ENCODE measurements at places on chromosomes 12 and 14.

DNA sequence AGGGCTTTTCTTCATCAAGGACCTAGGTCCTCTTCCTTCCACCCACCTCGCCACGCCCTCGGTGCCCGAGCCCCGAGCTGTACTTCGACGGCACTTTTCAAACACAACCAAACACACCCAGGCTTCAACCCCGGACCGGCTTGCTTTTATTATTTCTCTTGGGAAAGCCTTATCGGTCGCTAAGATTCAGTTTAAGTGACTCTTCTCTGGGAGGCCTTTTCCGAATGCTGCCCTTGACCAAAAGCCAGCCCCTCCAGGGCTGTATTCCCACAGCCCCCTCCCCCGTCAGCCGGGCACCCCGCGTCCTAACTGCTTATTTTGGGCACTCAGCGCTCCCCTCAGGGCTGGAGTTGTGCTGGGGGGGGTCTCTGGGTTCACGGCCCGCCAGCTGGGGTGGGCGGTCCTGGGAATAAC is 644 bp upstream of the PPP4R4 start:
- no peak for DNase-seq

- no peak for DNase-seq
Observed at GRCh38 chr12:11780521-11781101, 131.1 kb downstream of the ETV6 start.

DNA sequence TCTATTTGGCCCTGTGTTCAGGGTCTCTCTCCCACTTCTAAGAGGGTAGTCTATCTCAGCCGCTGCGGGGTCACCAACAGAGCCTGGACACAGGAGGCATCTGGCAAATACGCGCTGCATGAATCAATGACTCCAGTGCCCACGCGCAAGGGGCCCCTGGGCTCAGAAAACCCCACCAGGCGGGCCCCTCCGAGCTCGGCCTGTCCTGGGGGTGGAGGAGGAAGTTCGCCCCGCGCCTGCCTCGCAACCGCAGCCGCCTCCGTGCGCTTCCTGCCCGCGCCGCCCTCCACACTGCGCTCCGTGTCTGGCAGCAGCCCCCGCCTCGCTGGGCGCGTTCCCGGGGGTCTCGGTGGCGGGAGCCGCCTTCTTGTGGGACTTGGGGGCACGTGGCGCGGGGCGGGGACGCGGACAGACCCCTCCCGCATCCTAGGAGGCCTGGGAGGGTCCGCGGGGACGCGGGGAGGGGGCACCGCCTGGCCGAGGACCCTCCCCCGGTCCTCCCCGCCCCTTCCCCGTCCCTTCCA is 811 bp upstream of the FBRSL1 start:
- peak; percentile 27 for DNase-seq

- no peak for DNase-seq
Observed at GRCh38 chr12:26711569-26711968, 121.4 kb downstream of the ITPR2 start.

DNA sequence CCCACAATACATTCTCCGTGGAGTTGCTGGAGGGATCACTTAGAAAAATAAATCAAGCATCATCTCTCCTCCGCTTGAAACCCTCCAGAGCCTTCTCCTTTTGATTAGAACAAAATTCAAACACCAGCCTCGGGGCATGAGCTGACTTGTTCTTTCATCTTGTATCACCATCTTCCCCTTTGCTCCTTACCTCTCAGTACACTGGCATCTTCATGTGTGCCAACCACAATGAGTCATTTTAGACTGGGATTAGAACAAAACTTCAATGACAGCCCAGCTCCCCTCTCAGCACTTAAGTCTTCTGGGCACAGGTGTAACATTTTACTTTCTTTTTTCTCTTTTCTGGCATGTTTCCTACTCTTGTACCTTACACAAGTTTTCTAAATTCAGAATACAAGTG is 1159.2 kb upstream of the TMEM132C start:
- no peak for DNase-seq

DNA sequence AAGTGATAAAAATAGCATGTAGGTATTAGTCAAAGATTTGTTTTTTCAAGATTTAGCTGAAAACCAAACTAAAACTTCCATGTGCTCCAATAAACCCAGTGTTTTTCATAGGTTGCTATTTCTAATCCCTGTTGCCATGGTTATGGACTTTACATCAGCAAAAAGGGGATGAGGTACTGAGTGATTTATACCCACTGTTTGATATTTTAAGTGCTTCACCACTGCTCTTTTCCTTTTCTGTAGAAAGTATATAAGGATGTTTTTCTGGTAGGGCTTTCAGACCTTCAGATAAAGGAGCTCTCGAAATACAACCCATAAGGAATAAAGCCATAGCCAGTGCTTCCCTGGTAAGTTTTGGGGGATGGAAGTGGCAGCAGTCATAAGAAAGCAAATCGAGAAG is at the start of gene OTOGL:
Gene OTOGL, plus strand, starts transcription at position 279 of the 400 bp plus-strand sequence. CDS start 109,895 bp downstream, outside the sequence.
- no peak for DNase-seq

GRCh38 chr12:4643747-4644146 is 5.1 kb downstream of the AKAP3 start:
- DNase-seq, result no peak
